ENCODE measurements at places on chromosomes 16 and 17.

DNA sequence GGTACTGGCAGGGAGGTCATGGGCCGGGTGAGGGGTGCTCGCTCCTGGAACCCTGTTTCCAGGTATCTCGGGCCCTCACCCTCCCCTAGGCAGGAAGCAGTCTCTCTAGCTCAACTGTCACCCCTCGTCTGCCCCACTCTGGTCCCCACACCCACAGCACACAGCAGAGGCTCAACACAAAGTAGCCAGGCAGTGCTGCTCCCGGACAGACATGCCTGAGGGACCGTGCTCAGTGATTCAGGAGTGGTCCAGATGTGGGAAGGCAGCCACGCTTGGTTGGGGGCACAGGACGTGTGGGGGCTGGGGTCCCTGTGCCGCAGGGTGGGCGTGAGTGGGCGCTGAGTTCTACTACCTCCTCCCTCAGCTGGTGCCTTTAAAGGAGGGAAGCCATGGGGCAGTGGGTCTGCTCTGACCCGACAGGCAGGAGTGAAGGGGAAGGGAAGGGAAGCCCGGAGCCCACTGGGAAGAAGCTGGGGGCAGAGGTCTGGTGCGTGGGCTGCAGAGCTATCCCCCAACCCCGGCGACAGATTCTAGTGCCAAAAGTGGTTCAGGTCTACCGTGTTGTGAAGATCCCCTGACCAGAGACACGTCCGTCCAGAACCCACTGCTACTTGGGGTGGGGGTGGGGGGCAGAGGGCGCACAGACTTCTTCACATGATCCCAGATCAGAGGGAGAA lies 11.8 kb downstream of the SLC16A3 start:
- DNase-seq, result no peak

GRCh38 chr16:19607616-19608280 lies 52.2 kb downstream of the VPS35L start:
- DNase-seq, result no peak

GRCh38 chr16:65681406-65681805 lies 559.5 kb upstream of the CDH11 start:
- no peak for DNase-seq

DNA sequence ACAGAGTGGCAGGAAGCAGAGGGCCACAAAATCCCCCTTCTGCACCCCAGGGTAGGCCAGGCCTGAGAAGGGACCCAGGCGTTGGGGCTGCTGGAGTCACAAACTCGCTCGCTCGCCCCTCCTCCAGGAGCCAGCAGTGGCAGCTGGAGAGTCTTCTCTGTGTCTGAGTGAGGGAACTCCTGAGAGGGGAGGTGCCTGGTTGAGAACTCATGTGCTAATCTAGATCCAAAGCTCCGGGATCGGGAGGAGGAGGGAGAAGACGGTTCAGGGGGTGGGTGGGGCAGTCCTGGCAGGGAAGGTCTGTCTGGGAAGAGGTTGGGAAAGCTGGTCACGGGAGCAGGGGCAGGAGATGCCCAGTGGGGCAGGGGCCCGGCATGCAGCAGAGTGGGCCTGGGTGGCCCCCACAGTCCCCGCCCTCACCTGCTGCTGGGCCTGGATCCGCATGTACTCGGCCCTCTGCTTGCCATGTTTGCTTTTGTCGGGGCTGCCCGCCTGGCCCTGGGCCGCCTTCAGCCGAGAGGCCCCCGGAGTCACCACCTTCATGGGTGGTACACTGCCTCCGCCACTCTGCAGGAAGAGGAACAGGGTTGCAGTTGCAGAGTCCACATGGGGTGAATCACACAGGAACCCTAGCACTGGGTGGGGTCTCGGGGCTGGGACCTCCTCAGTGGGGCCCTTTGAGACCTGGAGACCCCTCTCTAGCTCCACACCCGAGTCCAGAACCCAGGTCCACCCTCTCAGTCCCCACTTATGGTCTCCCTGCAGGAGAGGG lies 62.2 kb downstream of the SRCIN1 start:
- no peak for DNase-seq

Measured in activated T-cell treated with anti-CD3 and anti-CD28 coated beads for 1 hour (primary cell).